Activated naive CD4-positive, alpha-beta T cell treated with anti-CD3 and anti-CD28 coated beads, Interleukin-2, amount 50 U/mL, for 72 hours (primary cell): ENCODE measurements at places on chromosomes 6 and 20. TPM values are rescaled to one million over a fixed set of nuclear protein-coding genes. Genes with fewer than 3 reads are reported as not detected.

Gene IDH3B
- 150 TPM for total RNA-seq

Gene NFKBIL1
- 19.4 TPM for total RNA-seq

Gene UBE2V1
- 152 TPM for total RNA-seq

Gene WFDC13
- total RNA-seq: not detected

Gene TPD52L2
- total RNA-seq: 31.3 TPM

Gene ECT2L
- not detected for total RNA-seq

Gene RCAN2
- 0.74 TPM for total RNA-seq
